ENCODE measurements at places on chromosomes 4 and X.

- DNase-seq = no peak
Observed at GRCh38 chr4:22477813-22478182, 38.1 kb downstream of the ADGRA3 start.

GRCh38 chr4:61202638-61203435, 2.7 kb downstream of the ADGRL3 start:
- no peak for DNase-seq

DNA sequence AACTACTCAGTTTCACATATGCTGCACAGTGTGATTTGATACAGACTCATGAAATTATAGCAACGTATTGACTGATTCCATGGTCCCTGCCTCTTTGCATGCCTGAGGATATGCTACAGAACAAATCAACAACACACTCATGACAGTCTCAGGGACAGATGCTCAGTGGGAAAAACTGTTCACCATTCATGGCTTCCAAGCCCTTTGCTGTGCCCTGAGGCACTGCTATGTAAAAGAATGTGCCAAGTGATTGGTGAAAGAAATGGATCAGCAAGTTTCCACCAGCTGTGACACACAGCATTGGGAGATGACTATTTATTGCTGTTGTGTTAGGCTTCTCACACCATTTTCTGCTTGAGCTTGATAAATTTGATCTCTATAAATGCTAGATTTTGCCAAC, 825.6 kb upstream of the INTU start:
- DNase-seq = peak; percentile 28

- no peak for DNase-seq
Observed at GRCh38 chr4:18247189-18247588, 225.6 kb upstream of the LCORL start.

DNA sequence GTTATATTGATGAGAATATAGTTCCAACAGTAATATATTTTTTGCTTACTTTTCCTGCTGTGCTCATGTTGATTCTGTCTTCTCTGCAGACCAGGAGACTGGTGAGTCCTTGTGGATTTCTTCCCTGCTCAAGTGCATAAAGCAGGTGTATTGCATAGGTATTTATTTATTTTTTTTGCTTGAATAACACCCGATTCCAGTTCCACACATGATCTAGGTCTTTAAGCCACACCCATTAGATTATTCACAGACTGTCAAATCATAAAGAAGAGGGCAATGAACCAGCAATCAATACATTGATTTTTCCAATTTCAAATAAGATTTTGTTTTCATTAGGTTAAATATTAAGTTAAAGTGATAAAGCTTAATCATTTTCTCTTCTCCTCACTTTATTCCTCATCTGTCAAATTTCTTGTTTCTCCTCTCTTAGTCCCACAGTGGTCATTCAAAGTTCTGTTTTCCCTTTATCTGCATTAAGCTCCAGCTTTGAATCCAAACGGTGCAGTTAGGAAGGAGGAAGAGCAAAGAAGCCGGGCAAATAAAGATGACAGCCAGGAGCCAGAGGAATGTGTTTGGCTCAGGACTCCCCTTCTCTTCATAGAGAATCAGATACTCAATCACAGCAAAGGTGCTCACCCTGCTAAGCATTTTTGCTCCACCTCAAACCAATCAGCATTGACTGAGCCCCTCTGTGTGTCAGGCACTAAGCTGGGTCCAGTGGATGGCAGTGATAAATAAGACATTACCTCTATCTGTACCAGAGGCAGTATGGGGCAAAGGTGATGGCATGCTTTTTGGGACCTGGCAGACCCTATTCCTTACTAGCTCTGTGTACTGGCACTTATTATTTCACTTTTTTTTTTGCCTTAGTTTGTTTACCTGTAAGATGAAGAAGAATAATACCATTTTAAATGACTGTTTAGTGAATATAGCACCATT, at the start of gene ADH1A:
ADH1A (minus strand) TSS at position 138 of the 939 bp plus-strand sequence; CDS start at position 67, 71 bp downstream.
- DNase-seq = no peak

DNA sequence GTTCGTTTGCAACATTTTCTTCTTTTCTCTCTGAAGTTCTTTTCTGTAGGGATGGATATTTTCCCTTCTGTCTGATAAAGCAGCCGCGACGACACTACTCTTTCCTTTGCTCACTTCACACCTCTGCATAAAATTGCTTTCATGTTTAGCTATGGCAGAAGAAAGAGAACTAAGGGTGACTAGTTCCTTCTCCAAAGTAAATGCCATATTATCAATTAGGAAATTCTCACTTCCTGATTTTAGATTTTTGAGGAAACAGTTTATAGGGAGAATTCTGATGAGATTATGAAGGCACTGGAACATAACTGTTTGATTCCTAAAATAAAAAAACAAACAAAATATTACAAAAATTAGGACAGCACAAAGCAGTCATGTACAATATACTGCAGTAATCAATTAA, 29.2 kb downstream of the FANCB start:
- no peak for DNase-seq

- DNase-seq = no peak
Observed at GRCh38 chr4:162154862-162155540, 8.8 kb downstream of the FSTL5 start.

DNA sequence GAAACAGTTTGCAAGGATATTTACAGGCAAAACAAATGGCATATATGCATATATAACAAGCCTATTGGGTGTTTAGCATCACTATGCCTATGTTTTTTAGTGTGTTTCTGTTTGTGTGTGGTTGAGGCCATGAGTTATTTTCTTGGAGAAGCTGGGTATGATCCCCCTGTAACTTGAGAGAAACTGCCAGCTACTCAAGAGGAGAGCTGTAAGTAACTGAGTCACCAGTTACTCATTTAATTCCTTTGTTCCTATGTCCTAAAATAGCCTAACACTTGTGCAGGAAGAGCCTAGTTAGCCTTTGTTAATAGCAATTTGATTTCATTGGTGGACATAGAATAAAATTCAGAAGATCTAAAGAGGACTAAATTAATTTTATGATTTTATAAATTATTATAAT, 79.1 kb downstream of the PWWP3B start:
- no peak for DNase-seq

GRCh38 chr4:76155979-76156378, 7.8 kb upstream of the NUP54 start:
- no peak for DNase-seq

- no peak for DNase-seq
Observed at GRCh38 chrX:19382555-19383145, 38.9 kb downstream of the PDHA1 start.

DNA sequence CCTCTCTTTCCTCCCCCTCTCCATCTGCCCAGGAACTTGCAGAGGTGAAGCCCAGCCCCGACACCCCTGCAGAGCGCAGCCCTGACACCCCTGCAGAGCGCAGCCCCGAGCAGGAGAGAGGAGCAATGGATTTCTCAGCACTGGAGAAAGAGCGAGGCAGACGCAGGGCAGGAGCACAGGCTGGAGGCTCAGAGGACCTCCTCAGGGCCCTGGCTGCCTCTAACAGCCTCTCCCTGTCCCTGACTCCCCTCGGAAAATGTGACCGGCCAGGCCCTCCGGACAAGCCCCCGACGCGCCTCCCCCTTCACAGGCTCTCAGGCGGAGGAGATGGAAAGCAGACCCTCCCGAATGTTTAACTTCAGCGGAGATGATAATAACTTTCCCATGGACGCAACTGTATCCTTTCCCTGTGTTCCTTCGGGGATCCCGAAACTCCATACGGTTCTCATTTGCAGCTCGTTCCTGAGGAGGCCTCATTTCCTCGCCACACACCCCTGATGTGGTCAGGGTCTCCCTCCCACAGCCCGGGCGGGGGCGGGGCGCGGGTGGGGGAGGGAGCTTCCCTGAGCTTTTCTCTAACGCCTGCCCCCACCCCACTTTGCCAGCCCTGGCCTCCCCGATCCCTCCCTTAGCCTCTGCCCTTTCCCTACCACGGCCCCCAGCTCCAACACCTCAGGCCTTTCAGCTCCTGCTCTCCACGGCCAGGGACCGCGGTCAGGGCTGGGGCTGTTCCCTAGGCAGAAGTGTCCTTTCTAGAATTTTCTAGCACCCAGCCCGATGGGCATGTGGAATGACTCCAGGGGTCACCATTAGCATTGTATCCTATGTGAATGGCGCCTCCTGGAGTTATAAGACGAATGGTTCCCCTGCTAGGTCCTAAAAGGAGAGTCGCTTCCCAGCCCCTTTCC, 201.1 kb upstream of the BCOR start:
- no peak for DNase-seq

DNA sequence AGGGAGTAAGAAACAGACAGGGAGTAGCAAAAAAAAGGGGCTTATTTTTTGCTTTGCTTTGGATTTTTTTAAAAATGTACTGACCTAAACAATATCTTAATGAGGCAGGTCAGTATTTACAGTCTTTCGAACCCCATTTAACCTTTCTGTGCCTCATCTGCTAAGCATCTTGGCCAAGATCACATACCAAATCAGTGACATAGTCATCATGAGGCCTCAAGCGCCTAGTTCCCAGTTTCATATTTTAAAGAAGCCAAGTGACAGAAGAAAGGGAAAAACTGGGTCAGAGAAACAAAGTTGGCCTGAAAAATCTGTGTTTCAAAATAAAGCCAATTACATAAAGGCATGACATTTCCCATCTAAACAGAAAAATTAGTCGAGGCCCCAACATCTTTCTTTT, 94.6 kb upstream of the WDR44 start:
- peak; percentile 11 for DNase-seq

DNA sequence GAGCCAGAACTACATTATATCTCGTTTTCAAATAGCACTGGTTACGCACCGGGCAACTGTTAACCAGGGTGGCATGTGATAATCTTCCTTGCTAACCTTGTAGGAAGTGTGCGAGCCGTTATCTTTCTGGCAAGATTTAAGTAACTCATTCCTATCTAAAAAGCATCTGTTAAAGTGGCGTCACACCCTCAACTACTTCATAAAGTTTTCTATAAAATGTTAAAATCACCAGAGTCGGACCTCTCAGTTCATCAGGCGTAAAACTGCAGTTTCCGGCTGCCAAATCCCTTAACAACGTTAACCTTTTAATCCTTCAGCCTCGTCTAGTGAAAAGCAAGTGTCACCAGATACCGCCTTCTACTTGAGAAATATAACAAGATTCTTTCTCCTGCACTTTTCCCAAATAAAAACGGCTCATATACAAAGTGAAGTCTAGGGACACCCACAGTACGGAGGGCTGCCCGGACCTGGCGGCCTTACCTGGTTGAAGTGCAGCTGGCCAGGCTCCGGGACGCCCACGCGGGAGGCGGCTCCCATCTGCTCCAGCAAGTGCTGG, 1.2 kb downstream of the SLC39A8 start:
- DNase-seq = no peak

GRCh38 chr4:148065075-148065474, 333.2 kb downstream of the ARHGAP10 start:
- DNase-seq = peak; percentile 64

DNA sequence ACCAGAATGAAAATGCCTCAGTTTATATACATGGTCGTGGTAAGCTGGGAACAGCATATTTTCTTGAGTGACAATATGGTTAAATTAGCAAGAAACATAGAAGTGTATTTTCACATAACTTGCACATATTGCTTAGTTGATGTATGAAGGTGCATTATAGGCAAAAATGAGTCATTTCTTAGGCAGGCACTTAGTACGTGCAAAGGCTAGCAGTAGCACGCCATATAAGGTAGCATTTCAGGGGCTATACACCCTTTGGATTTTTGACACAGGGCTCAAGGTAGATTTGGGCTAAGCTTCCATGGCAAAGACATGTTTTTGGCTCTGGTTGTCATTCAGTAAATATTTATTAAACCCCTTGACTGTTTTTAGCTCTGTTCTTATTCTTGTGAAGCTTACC, 33.1 kb downstream of the PCDH7 start:
- no peak for DNase-seq
